ENCODE measurements at places on chromosomes 11 and 22. TPM values are rescaled to one million over a fixed set of nuclear protein-coding genes. Genes with fewer than 3 reads are reported as not detected.

GRCh38 chr11:109526931-109527330, 104.9 kb downstream of the C11orf87 start:
- no peaks in the 10 kb centered on the region for H3K36me3 ChIP-seq
- no peak overlapping the region for H3K27ac ChIP-seq
- no peak for DNase-seq
- H3K27me3 ChIP-seq: no peaks in the 10 kb centered on the region
- H3K4me1 ChIP-seq: no peaks in the 10 kb centered on the region
- H3K4me3 ChIP-seq: no peak overlapping the region

GRCh38 chr11:112293614-112294013, 33.0 kb upstream of the PLET1 start:
- H3K27me3 ChIP-seq: no peaks in the 10 kb centered on the region
- no peaks in the 10 kb centered on the region for H3K36me3 ChIP-seq
- no peak overlapping the region for H3K4me3 ChIP-seq
- peaks cover 10% of the 10 kb centered on the region for H3K4me1 ChIP-seq

- H3K4me1 ChIP-seq: peaks cover 57% of the 10 kb centered on the region
- DNase-seq: no peak
- H3K27ac ChIP-seq: no peak overlapping the region
- H3K27me3 ChIP-seq: peaks cover 4% of the 10 kb centered on the region
- no peak overlapping the region for H3K4me3 ChIP-seq
These were observed 6.3 kb upstream of the FXYD2 start for GRCh38 chr11:117830674-117831351.

- no peak overlapping the region for H3K4me3 ChIP-seq
- no peaks in the 10 kb centered on the region for H3K36me3 ChIP-seq
- peaks cover 25% of the 10 kb centered on the region for H3K4me1 ChIP-seq
- H3K27me3 ChIP-seq: no peaks in the 10 kb centered on the region
- no peak for DNase-seq
- H3K27ac ChIP-seq: no peak overlapping the region
These were observed 25.4 kb downstream of the TP53AIP1 start for GRCh38 chr11:128917144-128917724.

GRCh38 chr11:133269267-133269666, 263.0 kb downstream of the OPCML start:
- H3K4me3 ChIP-seq: no peak overlapping the region
- no peaks in the 10 kb centered on the region for H3K4me1 ChIP-seq
- H3K27ac ChIP-seq: no peak overlapping the region
- H3K27me3 ChIP-seq: no peaks in the 10 kb centered on the region
- no peaks in the 10 kb centered on the region for H3K36me3 ChIP-seq
- no peak for DNase-seq

RASD2 gene
- 22.5 TPM for polyA plus RNA-seq

LDHAL6A gene
- 0.15 TPM for polyA plus RNA-seq

Data from muscle of leg (tissue), 16 donors.